ENCODE measurements at places on chromosomes 12 and 14. TPM values are rescaled to one million over a fixed set of nuclear protein-coding genes. Genes with fewer than 3 reads are reported as not detected.

Gene SERPINA12
- total RNA-seq = not detected

Gene GPX2
- total RNA-seq = 258 TPM

Gene BMAL2
- total RNA-seq = 26.0 TPM

Gene P2RX2
- not detected for total RNA-seq

Gene MYH6
- not detected for total RNA-seq

Gene ART4
- not detected for total RNA-seq

Gene FAM222A
- total RNA-seq = 5.9 TPM

Gene NFATC4
- total RNA-seq = 0.07 TPM

Gene IRAK3
- total RNA-seq = 0.09 TPM

Gene CRACR2A
- 1.6 TPM for total RNA-seq

Gene SERPINA3
- total RNA-seq = 5.7 TPM

Gene PLEKHD1
- total RNA-seq = 0.03 TPM

Gene SLC25A3
- total RNA-seq = 713 TPM

Gene RHOJ
- not detected for total RNA-seq

Gene SYNE2
- 9.7 TPM for total RNA-seq

Gene TC2N
- total RNA-seq = 0.54 TPM

Gene CCDC38
- 0.06 TPM for total RNA-seq

Gene SIX4
- total RNA-seq = 2.1 TPM

Gene TSPAN9
- total RNA-seq = 16.7 TPM

Gene LHX5
- not detected for total RNA-seq

Gene KRT79
- not detected for total RNA-seq

Gene CCDC196
- total RNA-seq = not detected

Gene PYM1
- total RNA-seq = 41.3 TPM

Gene RNU6-8
- not detected for total RNA-seq

Gene MYO1H
- total RNA-seq = not detected

Gene KRT82
- not detected for total RNA-seq

Gene FGF23
- total RNA-seq = not detected

Gene SLCO1A2
- total RNA-seq = 0.07 TPM

Gene APPL2
- 16.1 TPM for total RNA-seq

Gene HNF1A
- total RNA-seq = 5.7 TPM

Gene GPN3
- total RNA-seq = 30.4 TPM

Gene CLEC1A
- total RNA-seq = not detected

Data from A549 treated with CpdA at 1 μM for 4 hours (cell line).